ENCODE measurements at places on chromosomes 11 and 22.
A peak's percentile ranks its signal among the peaks of the same experiment; 100 is the strongest.

DNA sequence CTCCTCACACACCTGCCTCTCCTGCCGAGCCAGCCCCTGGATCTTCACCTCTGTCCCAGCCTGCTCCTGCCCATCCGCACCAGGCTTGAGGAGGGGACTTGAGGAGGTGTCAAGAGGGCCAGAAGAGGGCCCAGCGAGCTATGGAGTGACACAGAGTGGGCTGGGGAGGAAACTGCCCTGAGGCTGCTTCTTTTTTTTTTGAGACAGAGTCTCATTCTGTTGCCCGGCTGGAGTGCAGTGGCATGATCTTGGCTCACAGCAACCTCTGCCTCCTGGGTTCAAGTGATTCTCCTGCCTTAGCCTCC, 21.9 kb upstream of the CDON start:
- DNase-seq, result no peak

DNA sequence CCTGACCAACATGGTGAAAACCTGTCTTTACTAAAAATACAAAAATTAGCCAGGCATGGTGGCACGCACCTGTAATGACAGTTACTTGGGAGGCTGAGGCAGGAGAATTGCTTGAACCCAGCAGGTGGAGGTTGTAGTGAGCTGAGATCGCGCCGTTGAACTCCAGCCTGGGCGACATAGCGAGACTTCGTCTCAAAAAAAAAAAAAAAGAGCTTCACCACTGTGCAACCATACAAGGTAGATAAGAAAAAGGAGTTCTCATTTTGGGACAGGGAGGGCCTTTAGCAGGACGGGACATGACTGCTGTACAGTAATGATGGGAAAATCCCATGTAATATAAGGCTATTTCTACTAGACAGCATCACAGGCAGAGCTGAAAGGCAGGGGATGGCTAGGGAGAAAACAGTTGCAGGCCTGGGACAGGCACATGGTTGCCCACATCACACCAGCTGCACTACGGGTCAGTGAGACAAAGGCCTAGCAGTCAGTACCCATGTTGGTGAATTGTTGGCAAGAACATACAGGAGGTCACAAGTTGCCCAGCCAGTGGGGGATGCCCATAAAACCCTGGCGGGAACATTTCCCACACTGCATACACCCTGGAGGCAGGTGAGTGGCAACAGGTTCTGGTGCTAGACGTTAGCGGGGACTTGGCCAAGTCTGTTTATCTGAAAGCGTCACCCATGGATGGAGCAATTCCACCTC, 5.4 kb downstream of the TANGO2 start:
- no peak for DNase-seq

GRCh38 chr11:44866286-44866685, 84.4 kb downstream of the TP53I11 start:
- DNase-seq, result no peak

- no peak for DNase-seq
Measured at GRCh38 chr11:80227915-80228314, 787.1 kb upstream of the TENM4 start.

DNA sequence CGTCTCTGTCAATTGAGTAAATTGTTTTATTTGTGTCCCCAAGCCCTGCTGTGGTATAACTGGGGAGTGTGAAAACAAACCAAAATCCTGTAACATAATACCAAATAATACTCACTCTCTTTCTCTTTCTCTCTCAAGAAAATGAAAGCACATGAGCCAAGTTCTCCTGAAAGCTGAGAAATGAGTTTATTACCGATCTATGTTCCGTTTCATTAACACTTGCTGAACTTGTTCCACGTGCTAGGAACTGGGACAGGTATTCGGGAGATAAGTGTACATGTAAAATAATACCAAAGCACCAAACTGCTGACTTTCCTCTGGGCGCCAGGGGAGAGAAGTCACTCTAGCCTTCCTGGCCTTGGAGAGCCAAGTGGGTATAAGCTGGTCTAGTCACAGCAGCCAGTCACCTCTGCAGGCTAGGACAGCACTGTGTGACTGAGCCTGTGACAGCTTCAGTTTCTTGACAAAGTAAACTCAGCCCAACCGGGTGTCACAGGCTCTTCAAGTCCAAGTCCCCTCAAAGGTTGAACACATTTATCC, 23.1 kb downstream of the CD6 start:
- peak; percentile 42 for DNase-seq

- no peak for DNase-seq
Measured at GRCh38 chr11:114416441-114416961, 16.0 kb downstream of the RBM7 start.

DNA sequence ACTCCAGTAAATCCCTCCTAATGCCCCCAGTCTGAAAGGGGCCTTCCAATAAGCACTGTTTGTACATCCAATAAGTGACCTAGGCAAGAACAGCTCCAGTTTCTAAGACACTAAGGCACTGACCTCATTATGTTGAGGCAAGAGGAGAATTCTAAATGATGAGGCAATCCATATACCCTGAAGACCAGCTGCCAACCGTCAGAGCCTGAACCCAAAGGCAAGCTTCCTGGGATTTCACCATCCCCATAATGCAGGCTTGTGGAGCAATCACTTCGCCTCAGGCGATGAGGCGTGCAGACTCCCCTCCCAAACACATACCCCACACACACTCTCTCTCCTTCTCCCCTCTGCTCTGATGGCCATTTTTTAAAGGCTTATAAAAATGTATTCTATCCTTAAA, 49.5 kb downstream of the LGR4 start:
- no peak for DNase-seq

DNA sequence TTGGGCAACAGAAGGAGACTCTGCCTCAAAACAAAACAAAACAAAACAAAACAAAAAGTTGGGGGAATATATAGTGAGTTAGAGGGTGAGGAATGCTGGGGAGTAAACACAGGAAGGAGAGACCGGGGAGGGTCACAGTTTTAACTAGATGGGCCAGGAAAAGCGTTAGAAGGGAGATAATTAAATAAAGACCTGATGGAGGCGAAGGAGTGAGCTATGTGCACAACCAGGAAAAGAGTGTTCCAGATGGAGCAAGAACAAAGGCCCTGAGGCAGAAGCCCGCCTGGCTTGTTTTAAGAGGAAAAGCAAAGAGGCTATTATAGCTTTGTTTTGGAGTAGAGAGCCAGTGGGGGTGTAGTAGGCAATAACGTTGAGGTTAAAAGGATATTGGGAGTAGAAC, 4.8 kb upstream of the PLA2G6 start:
- DNase-seq, result no peak

DNA sequence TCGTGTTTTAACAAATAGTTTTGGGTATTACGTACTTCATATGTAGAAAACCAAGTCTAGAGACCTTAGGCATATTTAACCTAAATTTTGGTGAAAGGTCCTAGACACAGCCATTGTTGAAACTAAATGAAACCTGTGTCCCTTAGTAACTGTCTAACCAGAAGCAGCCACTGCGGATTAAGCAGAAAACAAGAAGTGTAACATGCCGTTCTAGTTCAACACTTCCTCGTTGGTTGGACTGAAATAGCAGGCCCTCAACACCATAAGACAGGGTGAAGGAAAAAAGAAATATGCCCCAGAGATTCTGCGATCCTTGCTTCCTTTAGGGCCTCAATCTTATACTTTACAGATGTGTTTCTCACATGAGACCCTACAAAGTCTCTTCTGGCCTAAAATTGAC, 2.0 kb downstream of the NAA40 start:
- DNase-seq, result no peak

- no peak for DNase-seq
Measured at GRCh38 chr11:8930456-8931175, 2.1 kb downstream of the C11orf16 start.

DNA sequence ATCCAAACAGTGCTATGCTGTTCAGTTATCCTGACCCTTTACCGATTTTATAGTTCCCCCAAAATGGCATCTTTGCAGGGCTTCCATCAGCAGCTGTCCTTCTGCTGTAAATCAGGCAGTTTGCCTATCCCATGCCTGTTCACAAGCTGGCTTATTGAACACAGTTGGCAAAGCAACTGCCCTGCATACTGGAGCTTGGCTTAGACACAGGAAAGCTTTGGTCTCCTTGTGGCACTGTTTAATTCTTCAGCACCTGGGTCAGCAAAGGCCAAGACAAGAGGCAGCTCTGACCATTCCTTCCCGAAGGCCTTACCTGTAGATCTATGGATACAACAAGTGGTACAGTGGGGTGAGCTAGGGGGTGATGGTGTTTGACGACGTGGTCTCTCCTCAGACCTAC, 32.2 kb downstream of the TSPAN18 start:
- no peak for DNase-seq

DNA sequence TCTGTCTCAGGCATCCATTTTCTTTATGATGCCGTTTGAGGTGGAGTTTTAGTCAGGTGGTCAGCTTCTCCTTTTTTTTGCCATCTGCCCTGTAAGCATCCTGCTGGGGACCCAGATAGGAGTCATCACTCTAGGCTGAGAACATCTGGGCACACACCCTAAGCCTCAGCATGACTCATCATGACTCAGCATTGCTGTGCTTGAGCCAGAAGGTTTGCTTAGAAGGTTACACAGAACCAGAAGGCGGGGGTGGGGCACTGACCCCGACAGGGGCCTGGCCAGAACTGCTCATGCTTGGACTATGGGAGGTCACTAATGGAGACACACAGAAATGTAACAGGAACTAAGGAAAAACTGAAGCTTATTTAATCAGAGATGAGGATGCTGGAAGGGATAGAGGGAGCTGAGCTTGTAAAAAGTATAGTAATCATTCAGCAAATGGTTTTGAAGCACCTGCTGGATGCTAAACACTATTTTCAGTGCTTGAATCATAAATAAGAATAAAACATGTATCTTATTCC, 10.9 kb upstream of the HBE1 start:
- DNase-seq, result no peak
